Occipital lobe (tissue), 3 donors: ENCODE measurements at places on chromosomes 2 and 18. TPM values are rescaled to one million over a fixed set of nuclear protein-coding genes. Genes with fewer than 3 reads are reported as not detected.

The CDK15 gene
- total RNA-seq: not detected

The SFT2D3 gene
- total RNA-seq: 11.7 TPM

The UGT1A3 gene
- total RNA-seq: not detected

The CXCR1 gene
- not detected for total RNA-seq

The UCN gene
- 1.1 TPM for total RNA-seq

The CTAGE1 gene
- total RNA-seq: not detected

The EFR3B gene
- total RNA-seq: 47.1 TPM

The ERBB4 gene
- 127 TPM for total RNA-seq

The GAL3ST2 gene
- total RNA-seq: 0.16 TPM
